ENCODE measurements at places on chromosomes 5 and 9.

GRCh38 chr5:53749621-53750020 lies 189.2 kb downstream of the NDUFS4 start:
- no peak for DNase-seq

- DNase-seq = no peak
These were observed 138.3 kb downstream of the BASP1 start for GRCh38 chr5:17355586-17356346.

- no peak for DNase-seq
These were observed 61.1 kb downstream of the EGFLAM start for GRCh38 chr5:38319491-38319890.

GRCh38 chr5:114702136-114702535 lies 340.3 kb downstream of the KCNN2 start:
- no peak for DNase-seq

GRCh38 chr9:94183240-94183999 lies 75.7 kb upstream of the ZNF169 start:
- no peak for DNase-seq

Data from NCI-H187 treated with DMSO at 0.1 percent for 48 hours (cell line).